ENCODE measurements at places on chromosomes 13 and 19.

- DNase-seq, result no peak
Observed at GRCh38 chr13:114237415-114238112, 2.9 kb downstream of the CDC16 start.

DNA sequence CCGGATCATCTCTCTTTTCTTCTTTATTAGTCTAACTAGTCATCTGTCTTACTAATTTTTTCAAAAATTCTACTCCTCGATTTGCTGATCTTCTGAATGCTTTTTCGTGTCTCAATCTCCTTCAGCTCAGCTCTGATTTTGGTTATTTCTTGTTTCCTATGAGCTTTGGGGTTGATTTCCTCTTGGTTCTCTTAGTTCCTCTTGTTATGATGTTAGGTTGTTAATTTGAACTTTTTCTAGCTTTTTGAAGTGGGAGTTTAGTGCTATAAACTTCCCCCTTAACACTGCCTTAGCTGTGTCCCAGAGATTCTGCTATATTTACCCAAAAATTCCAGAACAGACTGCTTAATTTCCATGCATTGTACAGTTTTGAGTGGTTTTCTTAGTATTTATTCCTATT lies 3.4 kb downstream of the FCAR start:
- DNase-seq, result no peak

DNA sequence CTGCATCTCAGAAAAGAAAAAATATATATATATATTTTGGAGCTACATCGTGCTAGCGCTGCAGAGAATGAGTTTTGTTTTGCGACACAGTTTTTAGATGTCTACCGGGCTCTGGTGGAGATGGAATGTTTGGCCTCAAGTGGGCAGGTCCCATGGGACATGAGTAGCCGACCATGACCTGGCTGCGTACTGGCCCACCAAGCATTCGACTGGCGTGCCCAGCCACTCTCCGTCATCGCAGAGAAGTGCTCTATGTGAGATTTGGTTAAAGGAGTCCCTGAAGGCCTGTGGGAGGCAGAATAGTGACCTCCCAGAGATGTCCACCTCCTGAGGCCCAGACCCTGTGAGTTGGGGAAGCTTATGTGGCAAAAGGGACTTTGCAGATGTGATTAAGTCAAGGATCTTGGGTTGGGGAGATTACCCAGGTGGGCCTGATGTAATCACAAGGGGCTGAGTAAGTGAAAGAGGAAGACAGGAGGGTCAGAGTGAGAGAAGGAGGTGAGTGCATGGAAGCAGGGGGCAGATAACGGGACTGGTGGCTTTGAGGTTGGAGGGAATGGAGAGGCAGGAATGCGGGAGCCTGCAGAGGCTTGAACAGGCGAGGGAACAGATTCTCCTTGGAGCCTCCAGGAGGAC lies 821 bp upstream of the LILRB4 start:
- DNase-seq, result no peak

- no peak for DNase-seq
Observed at GRCh38 chr13:50783066-50783465, 60.4 kb downstream of the DLEU7 start.

- DNase-seq, result peak; percentile 46
Observed at GRCh38 chr13:98349731-98350305, 172.7 kb upstream of the RNF113B start.

DNA sequence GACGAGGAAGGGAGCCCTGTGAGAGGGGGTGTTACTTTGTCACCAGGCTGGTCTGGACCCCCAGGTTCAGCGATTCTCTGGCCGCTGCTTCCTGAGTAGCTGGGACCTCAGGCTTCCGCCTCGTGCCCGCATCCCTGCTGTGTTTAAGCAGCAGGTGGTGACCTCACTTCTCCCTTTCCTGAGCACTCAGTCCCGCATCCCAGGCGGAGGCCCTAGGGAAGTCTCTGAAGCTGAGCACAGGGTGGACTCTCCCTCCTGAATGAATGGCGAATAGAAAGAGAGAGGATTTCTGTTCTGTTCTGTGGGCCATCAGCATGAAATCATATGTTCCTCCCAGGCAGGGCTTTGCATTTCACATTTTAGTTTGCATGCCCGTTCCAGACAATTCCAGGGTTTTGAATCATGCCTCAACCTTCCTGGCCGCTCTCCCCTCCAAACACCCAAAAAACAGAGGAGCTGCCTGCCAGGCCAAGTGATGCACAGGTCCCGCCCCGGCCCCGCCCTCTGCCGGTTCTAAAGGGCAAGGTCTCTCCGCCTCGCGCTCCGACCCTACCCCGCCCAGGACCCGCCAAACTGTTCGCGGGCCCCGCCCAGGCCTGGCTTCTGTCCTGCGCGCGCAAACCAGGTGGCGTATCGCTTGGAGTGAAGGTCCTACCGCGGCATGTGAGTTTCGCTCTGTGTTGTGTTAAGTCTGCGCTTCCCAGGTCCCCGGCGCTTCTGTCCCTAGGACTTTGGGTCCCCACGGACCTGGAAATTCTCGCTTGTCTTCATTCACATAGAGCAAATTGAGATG lies 35.1 kb upstream of the ZNF808 start:
- peak; percentile 74 for DNase-seq

DNA sequence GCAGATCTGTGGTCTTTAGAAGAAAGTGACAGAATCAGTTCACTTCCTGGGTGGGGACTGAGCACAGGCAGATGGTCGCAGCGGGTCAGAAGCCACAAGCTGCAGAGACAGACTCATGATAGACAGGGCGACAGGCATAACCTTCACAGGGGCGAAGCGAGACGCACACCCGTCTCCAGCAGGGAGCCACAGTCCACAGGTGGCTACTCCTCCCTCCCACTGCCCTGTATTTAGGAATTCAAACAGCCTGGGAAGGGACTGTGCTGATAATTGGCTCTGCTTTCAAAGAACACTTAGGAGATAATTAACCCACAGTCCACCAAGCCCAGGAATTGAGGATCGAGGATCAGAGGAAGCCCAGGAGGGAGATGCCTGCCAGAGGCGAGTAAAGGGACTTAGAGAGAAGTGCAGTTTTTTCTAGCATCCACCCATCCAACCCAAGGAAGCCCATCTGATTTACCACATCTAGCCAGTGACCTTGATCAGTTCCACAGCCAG lies 23.2 kb downstream of the RFX2 start:
- DNase-seq, result no peak

DNA sequence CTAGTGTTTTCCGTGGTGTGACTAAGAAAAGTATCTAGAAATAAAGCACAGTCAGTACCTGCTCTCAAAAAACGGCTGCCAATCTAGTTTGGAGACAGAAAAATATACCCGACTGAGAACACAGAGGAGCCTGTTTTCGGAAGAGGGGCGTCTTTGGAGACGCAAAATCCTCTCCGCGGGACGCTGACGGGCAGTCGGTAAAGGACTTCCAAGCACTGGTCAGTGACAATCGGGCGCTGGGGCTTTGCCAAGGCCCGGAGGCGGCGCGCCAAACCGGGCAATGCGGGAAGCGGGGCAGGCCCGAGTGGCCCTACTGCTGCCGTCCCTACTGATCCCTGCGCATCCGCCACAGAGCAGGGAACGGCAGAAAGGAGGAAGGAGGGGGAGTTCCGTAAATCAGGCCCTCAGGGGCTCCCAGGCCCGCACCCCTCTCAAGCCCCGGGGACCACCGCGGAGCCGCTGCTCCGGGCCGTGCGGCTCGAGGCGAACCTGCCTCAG lies 588 bp upstream of the DPY19L3 start:
- peak; percentile 82 for DNase-seq

DNA sequence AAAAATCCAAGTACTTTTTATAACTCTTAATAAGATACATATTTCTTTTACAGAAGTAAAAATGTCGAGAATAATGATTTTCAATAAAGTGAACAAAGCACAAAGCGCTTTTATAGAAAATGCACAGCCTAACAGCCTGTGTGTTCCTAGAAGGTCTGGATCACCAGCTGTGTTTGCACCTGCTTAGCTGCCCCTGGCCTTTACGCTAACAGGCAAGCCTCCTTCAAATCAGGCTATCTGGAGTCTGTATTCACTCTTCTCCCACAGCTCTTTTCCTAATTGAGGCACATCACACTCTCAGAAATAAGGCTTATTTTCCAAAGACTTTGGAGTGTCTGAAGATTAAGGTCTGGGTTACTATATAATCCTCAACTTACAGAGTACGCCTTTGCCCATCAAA lies 183.1 kb downstream of the LHFPL6 start:
- no peak for DNase-seq

DNA sequence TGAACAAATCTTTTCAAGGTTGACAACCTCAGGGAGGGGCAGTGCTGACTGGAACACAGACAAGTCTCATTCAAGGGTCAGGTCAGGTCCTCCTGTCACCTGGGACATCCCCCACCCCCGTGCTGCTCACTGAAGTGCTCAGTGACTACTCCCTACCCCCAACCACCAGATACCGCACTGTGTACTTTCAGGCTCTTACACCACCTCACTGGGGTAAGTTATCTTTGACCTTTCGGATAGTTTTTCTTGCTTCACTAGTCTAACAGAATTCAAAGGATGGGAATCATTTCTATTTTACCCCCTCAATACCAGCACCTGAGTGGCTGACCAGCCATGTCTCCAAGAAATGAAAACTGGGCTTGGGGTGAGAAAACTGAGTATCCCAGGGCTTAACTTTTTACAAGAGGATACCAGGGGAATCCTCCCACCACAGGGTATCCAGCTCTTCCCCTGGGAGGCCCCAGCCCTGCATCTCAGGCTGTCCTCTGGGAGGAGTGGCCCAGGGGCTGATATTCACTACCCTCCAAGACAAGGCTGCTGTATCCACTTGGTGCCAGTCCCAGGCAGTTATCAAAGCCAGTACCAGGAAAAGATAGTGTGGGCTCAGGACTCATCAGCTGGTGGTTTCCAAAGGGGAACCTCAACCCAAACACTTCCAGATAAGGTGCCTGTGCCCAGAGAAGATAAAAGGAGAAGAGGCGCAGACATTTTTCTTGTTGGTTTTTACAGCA lies 2.1 kb downstream of the ZNF563 start:
- no peak for DNase-seq

DNA sequence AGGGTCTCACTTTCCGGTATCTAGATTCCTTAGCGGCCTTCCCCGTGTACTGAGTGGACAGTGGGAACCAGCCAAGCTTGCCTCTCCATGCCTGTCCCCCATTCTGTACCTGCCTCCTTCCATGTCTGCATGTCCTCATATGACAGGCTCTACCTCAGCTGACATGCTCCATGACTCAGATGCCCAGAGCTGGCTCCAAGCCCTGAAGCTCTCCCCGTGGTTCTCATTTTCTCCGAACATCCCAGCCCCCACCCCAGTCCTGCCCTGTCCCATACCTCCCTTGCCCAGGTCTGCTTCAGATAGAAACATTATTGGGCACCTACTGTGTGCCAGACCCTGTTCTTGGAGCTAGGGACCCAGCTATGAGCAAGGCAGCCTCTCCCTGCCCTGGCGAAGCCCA lies 17.1 kb upstream of the SHFL start:
- DNase-seq, result no peak

DNA sequence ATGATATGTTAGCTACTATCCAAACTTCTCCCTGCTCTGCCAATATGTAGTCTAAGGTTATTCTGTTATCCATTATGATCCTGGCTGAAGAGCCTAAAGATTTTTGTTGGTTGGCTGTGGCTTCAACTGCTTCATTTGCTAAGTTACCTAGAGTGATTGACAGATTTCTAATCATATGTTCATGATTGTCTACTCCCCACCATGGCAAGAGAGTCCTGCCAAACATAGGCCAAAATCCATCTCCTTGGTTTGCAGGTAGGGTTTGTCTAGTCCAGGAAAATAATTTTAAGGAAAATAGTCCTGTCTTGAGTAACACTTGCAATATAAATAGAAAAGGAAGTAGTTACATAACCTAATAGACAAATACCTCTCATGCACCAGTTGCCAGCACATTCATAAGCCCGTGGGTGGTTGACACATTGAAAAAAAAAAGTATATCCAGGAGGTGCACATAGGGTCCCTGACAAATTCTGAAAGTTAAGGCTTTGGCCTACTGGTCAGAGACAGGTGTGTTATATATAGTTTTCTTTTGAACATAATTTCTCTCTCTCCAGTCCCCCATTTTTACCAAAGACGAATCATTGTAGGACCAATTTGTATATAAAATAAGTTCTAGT lies 5.4 kb upstream of the CBY2 start:
- no peak for DNase-seq

DNA sequence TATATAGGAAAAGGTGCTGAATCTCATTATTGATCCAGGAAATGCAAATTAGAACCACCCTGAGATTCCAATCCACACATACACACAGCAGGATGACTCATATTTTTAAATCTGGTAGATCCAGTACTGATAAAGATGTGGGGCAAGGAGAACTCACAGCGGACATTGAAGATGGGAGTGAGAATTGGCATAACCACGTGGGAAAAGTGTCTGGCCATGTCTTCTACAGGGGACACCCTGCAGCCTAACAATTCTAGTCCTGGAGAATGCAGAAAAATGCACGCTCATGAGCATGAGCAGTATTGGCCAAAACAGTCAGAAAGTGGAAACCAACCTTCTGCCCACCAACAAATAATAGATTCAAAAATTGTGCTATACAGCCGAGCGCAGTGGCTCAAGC lies 13.5 kb upstream of the BCL3 start:
- DNase-seq, result no peak

GRCh38 chr19:35860818-35861639 lies 4.3 kb downstream of the KIRREL2 start:
- DNase-seq, result peak; percentile 73

GRCh38 chr13:51764184-51765141 lies 39.5 kb downstream of the DHRS12 start:
- peak; percentile 83 for DNase-seq

GRCh38 chr19:13961826-13962698 lies 9.8 kb downstream of the DCAF15 start:
- DNase-seq, result peak; percentile 78

GRCh38 chr13:80666782-80667552 lies 326.0 kb upstream of the SPRY2 start:
- no peak for DNase-seq

GRCh38 chr13:74922963-74923362 lies 559.0 kb downstream of the TBC1D4 start:
- no peak for DNase-seq

All from kidney (tissue), 22 donors.